A549 treated with DMSO at 1 μM for 4 hours (cell line): ENCODE measurements at places on chromosomes 2 and 18. TPM values are rescaled to one million over a fixed set of nuclear protein-coding genes. Genes with fewer than 3 reads are reported as not detected.

ZNF514 gene
- 5.6 to 7.5 TPM (median 7.1 TPM) in 5 replicates for total RNA-seq

CPLX4 gene
- total RNA-seq: not detected in 5 replicates

REG1B gene
- total RNA-seq: not detected in 5 replicates

ANKRD62 gene
- total RNA-seq: not detected in 5 replicates

COX7A2L gene
- total RNA-seq: 157 to 198 TPM (median 162 TPM) in 5 replicates

RAB6C gene
- not detected in 5 replicates for total RNA-seq

ARHGEF33 gene
- 0.04 to 0.13 TPM (median 0.08 TPM) in 4 of 5 replicates, not detected in the other for total RNA-seq

UGT1A8 gene
- 0.08 to 0.26 TPM in 2 of 5 replicates, not detected in the others for total RNA-seq

GKN1 gene
- total RNA-seq: 0.57 to 0.74 TPM (median 0.71 TPM) in 5 replicates

PUM2 gene
- total RNA-seq: 41.0 to 58.5 TPM (median 51.5 TPM) in 5 replicates

GNLY gene
- 0.54 TPM in 1 of 5 replicates, not detected in the others for total RNA-seq

C2orf72 gene
- total RNA-seq: 4.6 to 8.6 TPM (median 6.5 TPM) in 5 replicates

SEPTIN2 gene
- 253 to 324 TPM (median 293 TPM) in 5 replicates for total RNA-seq

ATOH8 gene
- total RNA-seq: 3.6 to 7.1 TPM (median 4.5 TPM) in 5 replicates

SLC16A14 gene
- 1.0 to 1.9 TPM (median 1.4 TPM) in 5 replicates for total RNA-seq

DSG2 gene
- 48.7 to 82.8 TPM (median 68.1 TPM) in 5 replicates for total RNA-seq

DNAH7 gene
- 0.93 to 1.6 TPM (median 1.2 TPM) in 5 replicates for total RNA-seq

LAMA1 gene
- 0.06 to 0.31 TPM (median 0.11 TPM) in 5 replicates for total RNA-seq

G6PC2 gene
- total RNA-seq: not detected in 5 replicates

AGAP1 gene
- total RNA-seq: 16.6 to 26.8 TPM (median 25.3 TPM) in 5 replicates

DNER gene
- total RNA-seq: 5.6 to 9.1 TPM (median 6.7 TPM) in 5 replicates

SH3BP4 gene
- 33.2 to 34.7 TPM (median 33.9 TPM) in 5 replicates for total RNA-seq

LCT gene
- 0.02 to 0.06 TPM (median 0.02 TPM) in 5 replicates for total RNA-seq

FIGN gene
- total RNA-seq: 1.6 to 3.3 TPM (median 2.2 TPM) in 5 replicates

CCDC68 gene
- total RNA-seq: 3.2 to 5.8 TPM (median 3.9 TPM) in 5 replicates

RNMT gene
- 18.7 to 24.0 TPM (median 21.6 TPM) in 5 replicates for total RNA-seq

ASB18 gene
- total RNA-seq: not detected in 5 replicates

CYP27C1 gene
- 4.0 to 5.7 TPM (median 5.3 TPM) in 5 replicates for total RNA-seq

FEV gene
- not detected in 5 replicates for total RNA-seq

CASP10 gene
- 1.8 to 2.7 TPM (median 2.5 TPM) in 5 replicates for total RNA-seq

FBXO36 gene
- total RNA-seq: 1.1 to 2.3 TPM (median 1.4 TPM) in 5 replicates

GATA6 gene
- total RNA-seq: 2.2 to 3.1 TPM (median 2.7 TPM) in 5 replicates

ERBB4 gene
- total RNA-seq: not detected in 5 replicates

LIMS3 gene
- not detected in 5 replicates for total RNA-seq

INHA gene
- 0.38 to 0.57 TPM (median 0.52 TPM) in 5 replicates for total RNA-seq
